LoVo (cell line): ENCODE measurements at places on chromosomes 1 and 21.
A peak's percentile ranks its signal among the peaks of the same experiment; 100 is the strongest.

GRCh38 chr1:183901748-183902330, 96.9 kb downstream of the RGL1 start:
- no peak for DNase-seq

DNA sequence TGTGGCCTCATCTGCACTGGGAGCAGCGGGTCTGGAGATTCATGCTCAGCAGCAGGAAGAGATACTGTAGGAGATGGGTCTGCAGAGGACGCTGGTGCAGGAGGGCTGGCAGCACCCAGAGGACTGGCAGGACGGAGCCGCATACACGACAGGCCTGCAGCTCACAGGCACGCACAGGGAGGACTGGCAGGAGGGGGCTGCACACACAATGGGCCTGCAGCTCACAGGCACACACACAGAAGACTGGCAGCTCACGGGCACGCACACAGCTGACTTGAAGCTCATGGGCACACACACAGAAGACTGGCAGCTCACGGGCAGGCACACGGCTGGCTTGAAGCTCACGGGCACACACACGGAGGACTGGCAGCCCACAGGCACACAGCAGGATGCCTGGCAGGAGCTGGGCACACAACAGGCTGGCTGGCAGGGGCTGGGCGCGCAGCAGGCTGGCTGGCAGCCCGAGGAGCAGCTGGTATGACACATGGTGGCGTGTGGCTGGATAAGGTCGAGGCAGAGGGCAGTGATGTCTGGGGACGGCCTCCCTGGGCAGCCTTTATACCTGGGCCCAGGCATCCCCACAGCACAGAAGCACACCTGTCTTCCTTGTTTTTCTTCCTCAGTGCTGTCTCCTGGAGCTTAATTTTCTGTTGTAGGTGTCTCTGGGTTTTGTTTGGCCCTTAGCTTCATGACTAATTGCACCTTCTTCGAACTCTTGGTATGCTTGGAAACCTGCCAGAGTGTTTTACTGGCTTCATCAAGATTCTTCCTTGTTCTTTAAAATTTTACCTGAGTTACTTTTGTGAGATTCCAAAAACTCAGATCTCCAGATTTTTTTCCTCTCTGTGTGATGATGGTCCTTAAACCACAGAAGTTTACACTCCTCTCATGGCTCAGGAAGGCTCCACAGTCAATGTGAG, at the start of gene KRTAP12-2:
Gene KRTAP12-2 (minus strand): TSS at position 527 of the 920 bp plus-strand sequence. CDS start 41 bp downstream, at position 486.
- DNase-seq = peak; percentile 26

DNA sequence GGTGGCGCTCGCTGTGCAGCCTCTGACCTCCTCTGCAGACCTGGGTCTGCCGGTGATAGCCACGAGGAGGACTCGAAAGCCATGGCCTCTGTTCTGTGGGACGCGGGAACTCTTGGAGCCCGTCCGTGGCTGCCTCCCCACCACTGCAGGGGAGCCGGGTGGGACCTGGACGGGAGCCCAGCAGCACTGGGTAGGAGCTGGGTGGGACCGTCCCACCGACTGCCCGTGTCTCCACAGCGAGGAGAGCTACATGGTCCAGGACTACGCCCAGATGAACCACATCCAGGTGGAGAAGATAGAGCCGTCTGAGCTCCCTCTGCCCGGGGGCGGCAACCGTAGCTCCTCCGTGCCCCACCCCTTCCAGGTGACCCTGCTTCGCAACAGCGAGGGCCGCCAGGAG, 23.7 kb downstream of the ARHGEF16 start:
- no peak for DNase-seq

DNA sequence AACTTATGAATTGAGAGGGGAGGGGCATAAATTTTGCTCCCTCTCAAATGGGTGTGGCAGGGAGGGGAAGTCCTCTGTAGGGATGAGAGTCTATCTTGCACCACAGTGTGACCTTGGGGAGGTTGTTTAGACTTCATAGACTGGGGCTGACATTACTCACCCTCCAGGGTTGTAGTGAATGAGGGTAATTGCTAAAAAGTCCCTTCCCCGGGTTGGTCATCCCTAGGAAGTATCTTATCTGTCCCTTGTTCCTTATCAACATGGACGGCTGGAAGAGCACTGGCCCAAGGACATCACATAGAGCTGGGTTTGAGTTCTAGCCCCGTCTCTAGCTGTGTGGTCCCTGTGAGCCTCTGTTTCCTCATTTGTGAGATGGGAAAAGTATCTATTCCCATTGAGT, 52.4 kb upstream of the SLC2A1 start:
- no peak for DNase-seq

DNA sequence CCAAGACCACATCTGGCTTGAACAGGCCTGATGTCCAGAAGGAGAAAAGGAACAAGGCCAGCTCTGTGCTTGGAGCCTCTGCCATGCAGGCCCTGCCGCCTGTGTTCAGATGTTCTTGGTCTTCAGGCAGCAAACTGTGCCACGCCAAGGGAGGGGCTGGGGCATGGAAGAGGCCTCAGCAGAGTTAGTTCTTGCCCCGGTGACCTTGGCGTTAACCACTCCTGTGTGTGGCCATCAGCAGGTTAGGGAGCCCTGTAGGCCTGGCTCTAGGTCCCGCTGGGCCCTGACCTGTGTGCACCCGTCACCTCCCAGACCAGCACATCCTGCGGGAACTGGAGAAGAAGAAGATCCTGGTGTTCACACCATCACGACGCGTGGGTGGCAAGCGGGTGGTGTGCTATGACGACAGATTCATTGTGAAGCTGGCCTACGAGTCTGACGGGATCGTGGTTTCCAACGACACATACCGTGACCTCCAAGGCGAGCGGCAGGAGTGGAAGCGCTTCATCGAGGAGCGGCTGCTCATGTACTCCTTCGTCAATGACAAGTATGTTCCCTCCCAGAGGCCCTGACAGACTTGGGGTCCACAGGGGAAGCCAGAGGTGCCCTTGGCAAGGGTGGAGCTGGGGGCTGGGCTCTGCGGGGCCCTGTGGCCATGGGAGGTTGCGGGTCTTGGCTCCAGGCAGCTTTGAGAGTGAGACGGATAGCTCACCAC, 7.1 kb downstream of the ZC3H12A start:
- no peak for DNase-seq

DNA sequence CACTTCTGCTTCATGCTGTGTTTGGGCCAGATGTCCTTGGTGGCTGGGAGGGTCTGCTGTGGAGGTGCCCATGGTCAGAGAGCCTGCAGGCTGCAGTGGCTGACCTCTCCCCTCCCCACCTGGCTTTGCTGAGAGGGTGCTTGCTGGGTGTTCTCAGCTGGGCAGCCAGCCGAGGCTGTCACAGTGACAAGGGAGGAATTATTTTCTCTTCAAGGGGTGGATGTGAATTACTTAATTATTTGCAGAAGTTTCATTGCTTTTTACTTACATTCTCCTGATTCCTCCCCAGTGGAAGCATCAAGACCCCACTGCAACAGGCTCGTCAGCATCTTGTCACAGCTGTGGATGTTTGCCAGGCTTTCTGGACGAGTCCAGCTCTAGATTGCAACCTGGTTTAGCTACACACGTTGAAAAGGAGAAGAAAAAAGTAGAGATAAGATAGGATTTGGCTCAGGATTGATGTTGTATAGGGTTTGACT, 70.3 kb downstream of the GALNT2 start:
- DNase-seq = no peak

GRCh38 chr1:235639226-235640205, 10.1 kb downstream of the GNG4 start:
- DNase-seq = no peak

DNA sequence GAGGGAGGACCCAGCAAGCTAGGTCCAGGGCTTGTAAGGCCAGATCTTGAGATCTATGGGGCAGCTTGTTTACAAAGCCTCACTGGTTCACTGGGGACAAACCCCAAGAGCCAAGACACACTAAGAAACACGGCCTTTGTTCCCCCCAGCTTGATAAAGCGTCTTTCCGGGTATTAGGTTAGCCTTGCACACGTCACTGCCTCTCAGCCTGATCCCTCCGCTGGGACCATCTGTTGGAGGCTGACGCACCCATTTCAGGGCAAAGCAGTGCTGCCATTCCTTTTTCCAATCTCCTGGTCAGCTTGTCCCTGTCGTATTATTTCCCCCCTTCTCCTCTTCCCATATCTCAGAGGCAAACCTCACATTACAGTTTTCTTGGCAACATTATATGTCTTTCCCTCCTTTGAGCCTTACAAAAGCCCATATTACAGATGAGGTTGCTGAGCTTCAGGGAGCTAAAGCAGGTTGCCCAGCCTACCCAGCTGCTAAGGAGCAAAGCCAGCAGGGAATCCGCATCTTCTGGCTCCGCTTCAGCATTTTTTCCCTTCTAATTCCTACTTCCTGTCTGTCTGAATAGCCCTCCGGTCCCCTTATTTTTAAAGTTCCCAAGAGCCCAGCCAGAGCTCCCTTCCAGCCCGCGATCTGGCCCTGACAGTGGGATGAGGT, 4.1 kb downstream of the HEYL start:
- DNase-seq = no peak

DNA sequence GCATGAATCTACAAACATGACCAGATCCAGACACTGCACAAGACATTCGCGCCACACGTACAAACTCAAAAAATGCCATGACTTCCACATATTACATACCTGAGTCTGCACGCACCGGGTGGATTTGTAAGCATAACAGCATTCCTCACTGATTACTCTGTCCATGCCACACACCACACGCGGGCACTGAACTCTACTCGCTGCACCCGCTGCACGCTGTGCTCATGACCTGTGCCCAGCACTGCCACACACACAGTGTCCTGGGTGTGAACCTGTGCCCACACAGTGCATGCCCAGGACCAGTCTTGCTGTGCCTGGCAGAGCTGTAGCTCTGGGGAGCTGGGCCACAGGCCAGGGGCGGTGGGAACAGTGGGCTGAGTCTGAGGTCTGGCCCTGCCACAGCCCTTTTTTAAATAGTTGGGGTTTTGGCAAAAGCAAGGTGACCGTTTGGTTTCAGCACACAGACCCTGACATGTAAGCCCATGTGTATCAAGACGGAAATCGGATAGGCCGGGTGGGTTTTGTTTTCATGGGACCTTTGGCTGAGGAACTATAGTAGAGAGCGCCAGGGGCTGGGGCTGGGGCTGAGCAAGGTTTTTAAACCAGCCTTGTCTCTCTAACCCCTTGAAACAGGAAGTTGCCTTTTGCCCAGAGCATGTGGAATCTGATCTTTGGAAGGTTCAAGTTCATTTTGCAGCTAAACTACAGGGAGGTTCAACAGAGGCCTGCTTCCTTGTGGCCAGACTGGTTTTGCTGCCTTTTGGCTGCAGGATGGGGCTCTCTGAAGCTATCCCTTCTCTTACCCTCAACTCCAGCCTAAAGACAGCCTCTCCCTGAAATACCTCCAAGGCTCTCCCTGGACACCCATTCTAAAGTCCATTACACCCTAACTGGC, 12.3 kb upstream of the GOLT1A start:
- no peak for DNase-seq

- DNase-seq = no peak
Measured at GRCh38 chr1:28421744-28422143, 52.2 kb downstream of the PHACTR4 start.

DNA sequence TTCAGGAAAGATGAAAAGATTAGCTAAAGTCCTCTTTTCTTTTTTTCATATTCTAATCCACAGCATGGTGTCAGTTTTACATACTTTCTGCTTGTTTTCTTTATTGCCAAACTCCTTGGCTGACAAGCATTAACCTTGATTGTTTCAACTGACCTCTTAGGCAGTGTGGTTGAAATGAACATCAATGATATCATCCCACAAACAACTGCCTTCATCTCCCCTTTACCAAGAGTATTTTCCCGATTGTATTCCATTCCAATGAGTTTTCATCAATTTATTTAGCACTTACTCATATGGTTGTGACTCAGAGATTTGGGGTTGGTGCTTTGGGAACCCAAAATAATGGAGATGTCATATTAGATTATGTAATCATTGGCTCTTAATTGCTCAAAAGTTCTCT, 71.8 kb downstream of the SPAG17 start:
- no peak for DNase-seq

DNA sequence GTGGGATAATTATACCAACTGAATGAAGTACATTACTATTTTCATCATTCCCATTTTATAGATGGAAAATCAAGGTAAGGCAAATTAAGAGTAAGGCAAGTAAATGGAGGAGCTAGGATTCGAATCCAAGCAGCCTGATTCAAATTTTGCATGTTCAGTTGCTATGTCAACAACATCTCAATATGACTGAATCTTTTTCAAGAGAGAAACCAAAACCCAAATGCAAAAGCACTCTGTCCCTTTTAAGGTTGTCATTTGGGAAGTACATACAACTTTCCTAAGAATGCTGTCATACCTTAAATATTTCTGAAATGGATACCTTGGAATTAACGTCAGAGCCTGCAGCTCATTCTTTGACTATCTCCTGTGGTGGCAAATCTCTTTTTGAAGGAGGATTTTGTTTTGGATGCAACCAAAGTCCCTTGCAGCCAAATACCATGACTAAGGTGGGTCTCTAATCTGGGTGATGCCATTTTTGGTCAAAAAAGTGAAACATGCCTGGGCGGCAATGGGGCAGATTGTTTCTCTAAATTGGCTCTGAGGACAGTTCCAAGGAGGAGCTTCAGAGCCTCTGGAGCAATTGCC, 25.4 kb downstream of the ADAMTS1 start:
- DNase-seq = no peak

DNA sequence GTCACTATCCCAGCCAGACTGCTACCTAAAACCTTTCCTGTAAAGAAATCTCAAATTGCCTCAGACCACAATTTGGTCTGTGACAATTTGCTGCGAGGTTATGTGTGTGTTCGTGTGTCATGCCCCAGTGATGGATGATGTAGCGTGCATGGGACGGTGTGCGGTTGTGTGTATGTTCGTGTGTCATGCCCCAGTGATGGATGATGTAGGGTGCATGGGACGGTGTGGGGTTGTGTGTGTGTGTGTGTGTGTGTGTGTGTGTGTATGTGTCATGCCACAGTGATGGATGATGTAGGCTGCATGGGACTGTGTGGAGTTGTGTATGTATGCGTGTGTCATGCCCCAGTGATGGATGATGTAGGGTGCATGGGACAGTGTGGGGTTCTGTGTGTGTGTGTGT, 9.4 kb downstream of the SELP start:
- no peak for DNase-seq

DNA sequence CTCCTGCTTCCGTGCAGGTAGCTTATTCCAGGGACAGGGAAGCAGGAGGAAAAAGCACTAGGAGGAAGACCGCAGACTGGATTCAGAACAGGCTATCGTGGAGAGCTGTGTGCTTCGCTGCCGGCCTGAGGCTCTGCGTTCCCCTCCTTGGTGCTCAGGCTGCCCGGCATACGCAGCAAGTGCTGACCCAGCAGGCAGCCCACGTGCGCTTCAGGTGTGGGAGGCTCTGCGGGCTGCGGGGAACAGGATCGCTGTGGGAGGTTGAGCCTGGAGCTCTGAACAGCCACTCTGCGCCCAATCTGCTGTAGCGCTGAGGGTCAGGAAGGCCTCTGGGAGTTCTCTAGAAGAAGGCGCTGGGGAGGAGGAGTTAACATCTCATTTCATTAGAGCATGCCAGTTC, 27.9 kb downstream of the DOP1B start:
- no peak for DNase-seq

GRCh38 chr1:207873055-207873890, 37.7 kb downstream of the CD34 start:
- DNase-seq = no peak

- DNase-seq = no peak
Measured at GRCh38 chr1:145979746-145980456, 15.4 kb downstream of the POLR3GL start.
